ENCODE measurements at places on chromosomes 2 and 18. TPM values are rescaled to one million over a fixed set of nuclear protein-coding genes. Genes with fewer than 3 reads are reported as not detected.

The PSMA8 gene
- total RNA-seq, result not detected

The DSG1 gene
- not detected for total RNA-seq

The SLC5A7 gene
- total RNA-seq, result not detected

The B4GALT6 gene
- 6.3 TPM for total RNA-seq

The ZSCAN30 gene
- 22.6 TPM for total RNA-seq
